ENCODE measurements at places on chromosomes 12 and 14. TPM values are rescaled to one million over a fixed set of nuclear protein-coding genes. Genes with fewer than 3 reads are reported as not detected.

The TTC9 gene
- total RNA-seq: 0.37 TPM

GRCh38 chr12:18580291-18580690 lies 157.5 kb downstream of the PLCZ1 start:
- no peak for DNase-seq

The AQP5 gene
- total RNA-seq: not detected

- DNase-seq: no peak
These were observed 309.1 kb downstream of the NRXN3 start for GRCh38 chr14:78479127-78479780.

DNA sequence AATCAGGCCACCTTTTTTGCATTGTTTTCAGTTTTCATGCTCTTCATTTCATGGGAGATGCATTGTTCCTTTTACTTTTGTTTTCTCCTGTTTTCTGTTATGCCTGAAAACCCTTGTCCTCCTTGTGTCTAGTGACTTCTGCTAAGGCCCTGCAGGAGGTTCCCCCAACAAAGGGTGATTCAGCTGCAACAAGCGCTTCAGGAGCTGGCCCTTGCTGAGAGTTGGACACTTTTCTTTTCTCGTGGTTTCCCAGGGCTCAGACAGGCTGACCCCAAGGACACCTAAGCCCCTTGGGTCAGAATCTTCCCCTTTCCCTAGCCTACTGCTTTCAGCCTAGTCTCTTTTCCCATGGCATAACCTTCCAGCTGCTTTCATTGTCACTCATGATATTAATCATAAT lies 98.9 kb downstream of the PLXNC1 start:
- no peak for DNase-seq

GRCh38 chr14:77547512-77548180 lies 49.0 kb upstream of the ISM2 start:
- DNase-seq: no peak

Measured in MCF 10A (cell line).